ENCODE measurements at places on chromosomes 3 and 15. TPM values are rescaled to one million over a fixed set of nuclear protein-coding genes. Genes with fewer than 3 reads are reported as not detected.

GOLGA8Q gene
- total RNA-seq: not detected

MUC4 gene
- total RNA-seq: 1.7 TPM

PRKCD gene
- total RNA-seq: 12.8 TPM

TMIE gene
- total RNA-seq: 0.12 TPM

PLSCR2 gene
- not detected for total RNA-seq

SACM1L gene
- total RNA-seq: 54.4 TPM

LPCAT4 gene
- total RNA-seq: 13.5 TPM

GRCh38 chr3:35971686-35972085, 332.4 kb downstream of the ARPP21 start:
- DNase-seq: no peak

GRCh38 chr3:36591959-36592358, 172.4 kb downstream of the DCLK3 start:
- DNase-seq: no peak

DNA sequence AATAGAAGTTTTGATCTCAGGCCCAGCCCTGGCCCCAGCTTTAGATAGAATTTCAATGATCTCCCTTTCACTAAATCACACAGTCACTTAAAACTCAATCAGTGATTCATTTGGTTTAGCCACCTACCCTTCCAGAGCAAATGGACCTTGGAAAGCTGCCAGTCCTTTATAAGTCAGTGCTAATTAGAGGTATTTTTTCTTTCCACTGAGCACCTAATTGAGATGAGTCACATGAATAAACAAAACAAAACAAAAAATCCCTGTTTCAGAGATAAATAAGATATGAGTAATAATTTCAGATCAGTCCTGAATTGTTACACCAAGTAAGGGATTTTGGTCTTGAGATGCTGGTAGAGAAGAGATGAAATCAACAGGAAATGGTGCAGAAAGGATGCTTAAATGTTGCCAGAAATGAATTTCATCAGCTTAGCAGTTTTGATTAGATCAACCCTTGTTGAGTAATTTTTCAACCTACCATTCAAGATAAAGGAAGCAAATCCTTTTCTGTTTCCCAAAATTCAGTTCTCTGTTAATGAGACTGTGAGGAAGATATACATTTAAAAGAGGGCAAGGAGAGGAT, 352.0 kb upstream of the COL8A1 start:
- no peak for DNase-seq

GRCh38 chr3:195259154-195259474, 11.8 kb downstream of the XXYLT1 start:
- no peak for DNase-seq

GRCh38 chr3:29612536-29612935, 331.7 kb downstream of the RBMS3 start:
- no peak for DNase-seq

DNA sequence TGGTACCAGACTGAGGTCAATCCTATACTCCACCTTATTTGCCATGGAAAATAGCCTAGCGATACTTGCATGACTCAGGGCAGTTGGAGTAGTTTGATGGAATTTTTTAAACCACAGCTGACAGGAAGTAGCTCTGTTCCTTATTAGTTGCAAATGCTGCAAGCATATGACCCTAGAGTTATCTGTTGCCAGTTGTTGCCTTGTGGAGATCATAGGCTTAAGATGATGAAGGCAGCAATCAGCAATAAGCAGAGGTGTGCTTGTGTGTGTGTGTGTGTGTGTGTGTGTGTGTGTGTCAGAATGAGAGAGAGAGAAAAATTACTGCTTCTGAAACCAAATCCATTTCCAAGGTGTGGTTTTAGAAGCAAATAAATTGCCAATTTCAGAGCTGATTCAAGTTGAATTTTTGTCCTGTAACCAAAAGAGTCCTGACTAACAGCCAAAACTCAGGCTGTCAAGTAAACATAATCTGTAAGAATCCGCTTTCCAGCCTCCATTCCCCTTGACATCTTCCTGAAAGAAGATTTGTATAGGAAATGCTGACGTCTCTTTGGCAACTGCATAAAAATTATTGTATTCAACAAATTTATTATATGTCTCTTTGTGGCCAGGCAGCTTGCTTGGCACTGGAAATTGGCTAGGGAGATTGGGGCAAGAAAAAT, 141.2 kb downstream of the SERPINI1 start:
- peak; percentile 15 for DNase-seq

GRCh38 chr3:13019243-13020095, 53.8 kb downstream of the IQSEC1 start:
- DNase-seq: peak; percentile 72

GRCh38 chr3:187000711-187001151, 70.4 kb downstream of the ST6GAL1 start:
- DNase-seq: no peak

GRCh38 chr3:61964566-61964965, 403.2 kb downstream of the PTPRG start:
- no peak for DNase-seq

DNA sequence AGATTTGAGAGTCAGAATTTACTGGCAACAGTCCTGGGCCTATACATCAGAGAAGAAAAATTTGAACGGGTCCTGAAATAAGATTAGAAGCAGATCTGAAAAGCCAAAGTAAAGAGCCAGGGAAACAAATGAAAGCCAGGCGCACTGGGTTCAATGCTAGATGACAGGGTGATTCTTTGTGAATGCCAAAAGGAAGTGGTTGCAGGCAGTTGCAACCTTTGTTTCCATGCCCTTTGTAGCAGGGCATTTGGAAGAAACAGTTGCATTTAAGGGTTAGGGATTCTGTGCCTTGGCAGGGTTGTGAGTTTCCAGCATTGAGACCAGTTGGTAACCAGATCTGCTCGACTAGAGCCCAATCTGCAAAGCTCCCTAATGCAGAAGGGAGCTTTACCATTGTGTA, 36.4 kb upstream of the MTHFS start:
- no peak for DNase-seq

GRCh38 chr3:112121577-112122547, 11.2 kb downstream of the GCSAM start:
- no peak for DNase-seq

GRCh38 chr3:29497282-29497681, 216.4 kb downstream of the RBMS3 start:
- DNase-seq: no peak

DNA sequence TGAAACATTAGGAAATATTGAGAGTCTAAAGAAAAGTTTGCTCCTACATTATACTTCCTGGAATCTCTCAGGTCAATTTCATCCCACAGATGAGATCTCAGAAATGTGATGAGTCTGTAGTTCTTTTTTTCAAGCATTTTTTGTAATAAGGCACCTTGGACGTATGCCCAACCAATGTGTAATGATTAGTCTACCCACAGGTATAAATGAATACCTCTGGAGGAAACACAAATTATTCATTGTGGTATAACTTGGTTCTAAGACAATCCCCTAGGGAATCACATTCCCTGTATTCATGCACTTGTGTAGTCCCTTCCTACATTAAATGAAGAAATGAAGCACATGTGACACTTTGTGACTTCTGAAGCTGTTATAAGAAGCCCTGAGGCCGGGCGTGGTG, 596.2 kb upstream of the UBE2E2 start:
- DNase-seq: no peak

DNA sequence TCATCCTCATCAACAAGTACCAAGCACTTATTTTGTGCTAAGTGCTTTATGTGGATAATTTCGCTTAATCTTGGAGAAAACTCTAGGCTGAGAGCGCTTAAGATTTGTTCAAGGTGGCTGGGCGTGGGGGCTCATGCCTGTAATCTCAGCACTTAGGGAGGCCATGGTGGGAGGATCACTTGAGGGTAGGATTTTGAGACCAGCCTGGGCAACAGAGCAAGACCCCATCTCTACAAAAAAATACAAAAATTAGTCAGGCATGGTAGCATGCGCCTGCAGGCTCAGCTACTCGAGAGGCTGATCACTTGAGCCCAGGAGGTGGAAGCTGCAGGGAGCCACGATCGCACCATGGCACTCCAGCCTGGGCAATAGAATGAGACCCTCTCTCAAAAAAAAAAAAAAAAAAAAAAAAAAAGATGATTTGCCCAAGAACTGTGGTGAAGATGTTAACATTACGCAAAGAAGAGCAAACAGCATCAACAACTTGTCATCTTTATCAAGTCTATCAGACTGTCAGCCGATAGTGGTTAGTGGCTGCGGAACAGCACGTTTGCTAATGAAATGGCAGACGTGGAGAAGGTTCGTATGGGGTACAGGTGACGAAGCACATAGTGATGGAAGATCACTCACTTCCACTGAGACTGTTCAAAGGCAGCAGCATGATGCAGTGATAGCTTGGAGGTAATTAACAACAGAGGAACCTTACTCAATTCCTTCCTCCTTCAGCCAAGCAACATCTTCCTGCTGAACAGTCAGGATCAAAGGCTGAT, 27.7 kb downstream of the NRROS start:
- DNase-seq: no peak

DNA sequence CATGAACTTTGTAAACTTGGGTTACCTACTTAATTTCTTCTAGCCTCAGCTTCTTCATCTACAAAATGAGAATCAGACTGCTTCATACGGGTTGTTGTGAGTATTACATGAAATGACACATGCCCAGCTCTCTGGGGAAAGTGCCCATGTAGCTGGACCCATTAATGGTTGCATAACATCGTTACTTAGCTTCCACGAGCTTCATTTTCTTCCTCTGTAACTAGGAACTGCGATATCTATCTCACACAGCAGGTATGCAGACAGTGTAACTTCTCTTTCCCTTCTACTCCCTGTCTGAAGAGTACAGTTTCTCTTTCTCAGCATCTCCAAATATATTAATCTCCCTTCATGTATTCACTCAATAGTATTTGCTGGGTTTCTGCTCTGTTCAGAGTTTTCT, 37.9 kb upstream of the DLG1 start:
- DNase-seq: no peak

DNA sequence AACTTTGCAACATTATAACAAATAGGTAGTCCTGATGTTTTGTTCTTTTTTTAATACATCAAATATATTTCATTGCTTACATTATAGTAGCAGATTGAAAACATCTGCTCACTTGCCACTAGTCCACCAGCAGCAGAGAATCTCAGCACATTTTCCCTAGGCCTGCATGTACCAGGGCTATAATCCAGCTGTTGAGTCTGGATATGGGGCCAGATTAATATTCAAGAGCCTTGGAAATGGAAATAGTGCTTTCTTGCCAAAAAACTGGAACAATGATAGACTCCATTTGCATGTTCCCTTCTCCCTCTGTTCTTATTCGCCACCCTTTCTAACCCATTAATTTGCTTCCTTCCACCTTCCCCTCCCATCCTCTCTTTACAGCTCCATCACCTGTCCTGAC, 288.0 kb downstream of the EPHA3 start:
- DNase-seq: no peak

DNA sequence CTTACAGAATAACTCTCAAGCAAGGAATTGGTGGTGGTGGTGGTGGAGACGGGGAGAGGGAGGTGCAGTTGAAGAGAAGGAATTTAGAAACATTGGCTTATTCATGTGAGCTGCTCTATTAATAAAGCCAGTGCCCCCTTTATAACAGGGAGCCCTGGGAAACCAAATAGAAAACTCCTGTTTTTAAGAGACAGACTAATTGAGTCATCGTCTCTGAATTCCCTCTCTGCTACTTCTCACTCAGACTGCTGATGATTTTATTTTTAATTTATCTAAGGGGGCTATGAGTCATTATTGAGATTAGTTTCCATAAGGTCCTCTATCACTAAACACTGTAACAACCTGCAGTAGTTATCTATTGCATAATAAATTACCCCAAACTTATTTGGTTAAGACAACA, 145.9 kb upstream of the GALNT15 start:
- DNase-seq: no peak

GRCh38 chr3:160703974-160704373, 27.0 kb downstream of the ARL14 start:
- no peak for DNase-seq

DNA sequence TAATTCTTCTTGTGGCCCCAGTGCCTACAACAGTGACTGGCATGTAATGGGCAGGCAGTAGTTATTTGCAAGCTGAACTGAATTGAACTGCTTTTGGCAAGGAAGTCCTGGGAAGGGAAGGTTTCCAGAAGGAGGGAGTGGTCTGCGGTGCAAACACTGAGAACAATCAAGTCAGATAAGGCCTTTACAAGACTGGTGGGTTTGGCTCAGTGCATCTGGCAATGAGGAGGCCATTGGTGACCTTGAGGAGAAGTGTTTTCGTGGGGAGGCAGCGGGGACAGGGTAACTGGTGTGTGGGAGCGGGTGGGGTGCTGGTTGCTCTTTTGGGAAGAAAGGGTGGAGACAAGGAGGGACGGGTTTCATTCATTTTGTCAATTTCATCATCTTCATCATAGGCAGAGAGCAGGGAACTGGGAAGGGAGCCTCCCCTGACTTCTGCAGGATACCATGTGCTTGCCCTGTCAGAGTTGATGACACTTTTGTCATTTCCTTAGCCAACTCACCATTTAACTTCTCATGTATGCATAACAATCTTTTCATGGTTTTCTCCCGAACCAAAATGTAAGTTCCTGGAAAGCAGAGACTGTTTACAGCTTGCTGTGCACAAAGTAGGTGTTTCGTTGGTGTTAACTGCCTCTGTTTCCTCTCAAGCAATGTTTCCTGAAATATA, 8.4 kb upstream of the EHD4 start:
- no peak for DNase-seq

DNA sequence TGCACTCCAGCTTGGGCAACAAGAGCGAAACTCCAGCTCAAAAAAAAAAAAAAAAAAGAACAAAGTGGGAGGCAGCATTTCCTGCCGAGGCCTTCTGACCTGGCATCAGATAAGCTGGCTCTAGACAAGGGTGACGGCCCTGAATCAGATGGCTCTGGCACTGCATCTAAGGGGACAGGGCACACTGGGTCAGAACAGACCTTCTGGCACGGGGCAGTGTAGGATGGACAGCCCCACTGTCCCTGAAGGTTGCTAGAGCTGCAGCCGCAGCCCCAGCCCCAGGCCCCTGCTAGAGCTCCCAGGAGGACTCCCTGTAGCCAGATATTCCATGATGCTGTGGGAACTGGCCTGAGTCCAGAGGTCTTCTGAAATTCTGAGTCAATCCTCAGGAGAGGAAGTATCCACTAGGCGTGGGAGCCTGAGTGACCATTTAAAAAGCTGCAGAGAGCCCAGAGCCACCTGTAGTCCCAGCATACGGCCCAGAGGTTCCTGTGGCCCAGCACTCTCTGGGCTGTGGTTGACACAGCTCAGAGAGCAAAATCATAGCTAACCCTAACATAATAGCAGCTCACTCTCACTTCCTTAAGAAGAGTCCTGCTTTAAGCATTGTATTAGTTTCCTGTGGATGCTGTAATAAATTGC, 69.2 kb upstream of the MFGE8 start:
- DNase-seq: peak; percentile 54

All from hepatocyte (in vitro differentiated cells).